ENCODE measurements at places on chromosomes 3 and 15. TPM values are rescaled to one million over a fixed set of nuclear protein-coding genes. Genes with fewer than 3 reads are reported as not detected.
A peak's percentile ranks its signal among the peaks of the same experiment; 100 is the strongest.

- peak; percentile 65 for DNase-seq
These were observed 104.9 kb upstream of the ASB14 start for GRCh38 chr3:57397175-57398026.

- DNase-seq = no peak
These were observed 190.7 kb downstream of the LSAMP start for GRCh38 chr3:116254541-116254940.

DNA sequence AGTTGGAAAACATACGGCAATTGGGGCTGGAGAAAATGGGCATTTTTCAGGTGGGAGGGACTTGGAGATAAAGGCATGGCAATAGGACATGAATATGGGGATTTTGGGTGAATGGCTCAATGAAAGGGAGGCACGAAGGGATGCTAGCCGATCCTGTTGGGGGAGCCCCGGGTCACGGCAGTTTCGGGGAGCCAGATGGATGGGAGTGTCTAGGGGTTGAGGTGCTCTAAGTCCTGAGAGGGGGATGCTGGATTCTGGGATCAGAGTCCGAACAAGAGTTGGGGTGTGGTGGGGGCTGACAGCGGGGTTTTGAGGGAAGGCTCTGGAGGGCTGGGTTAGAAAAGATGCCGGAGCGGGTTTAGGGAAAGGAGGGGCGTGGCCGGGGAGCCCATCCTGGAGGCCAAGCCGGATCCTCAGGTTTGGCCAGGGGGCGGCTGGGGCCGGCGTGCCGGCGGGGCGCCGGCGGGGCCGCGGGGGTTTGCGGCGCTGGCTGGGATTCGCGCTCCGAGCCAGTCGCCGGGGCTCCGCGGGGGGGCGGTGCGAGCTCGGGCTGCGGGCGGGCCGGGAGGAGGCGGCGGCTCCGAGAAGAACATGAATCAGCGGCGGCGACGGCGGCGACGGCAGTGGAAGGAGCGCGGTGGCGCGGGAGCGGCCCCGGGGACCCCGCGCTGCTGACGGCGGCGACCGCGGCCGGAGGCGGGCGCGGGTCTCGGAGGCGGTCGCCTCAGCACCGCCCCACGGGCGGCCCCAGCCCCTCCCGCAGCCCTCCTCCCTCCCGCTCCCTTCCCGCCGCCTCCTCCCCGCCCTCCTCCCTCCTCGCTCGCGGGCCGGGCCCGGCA, at the start of gene TYRO3:
TSS of gene TYRO3 (plus strand) at position 813 of the 839 bp plus-strand sequence. CDS start 46 bp downstream, outside the sequence.
- DNase-seq = no peak

DNA sequence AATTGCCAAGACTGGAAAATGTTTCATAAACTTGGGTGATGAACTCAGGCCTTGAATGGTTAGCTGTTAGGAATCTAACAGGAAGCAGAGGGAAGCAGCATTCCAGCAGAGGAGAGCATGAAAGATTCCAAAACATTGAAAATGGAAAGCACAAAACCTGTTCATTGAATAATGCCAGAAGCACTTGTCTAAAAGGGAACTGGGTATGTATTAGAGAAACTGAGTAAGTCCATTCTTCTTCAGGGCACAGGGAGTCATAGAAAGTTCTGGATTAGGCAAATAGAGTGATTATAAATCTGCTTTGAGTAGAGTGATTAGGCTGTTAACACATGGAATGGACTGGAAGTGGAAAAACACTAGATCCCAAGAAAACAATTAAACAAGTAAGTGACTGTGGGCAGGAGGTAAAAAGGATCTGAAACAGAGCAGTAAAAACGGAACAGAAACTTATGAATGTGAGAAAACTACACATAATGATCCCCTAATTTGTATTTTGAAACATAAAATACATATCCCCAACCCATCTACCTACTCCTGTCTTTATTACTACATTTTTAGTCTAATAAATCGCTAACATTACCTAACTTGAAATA, 343.4 kb downstream of the TBC1D5 start:
- no peak for DNase-seq

DNA sequence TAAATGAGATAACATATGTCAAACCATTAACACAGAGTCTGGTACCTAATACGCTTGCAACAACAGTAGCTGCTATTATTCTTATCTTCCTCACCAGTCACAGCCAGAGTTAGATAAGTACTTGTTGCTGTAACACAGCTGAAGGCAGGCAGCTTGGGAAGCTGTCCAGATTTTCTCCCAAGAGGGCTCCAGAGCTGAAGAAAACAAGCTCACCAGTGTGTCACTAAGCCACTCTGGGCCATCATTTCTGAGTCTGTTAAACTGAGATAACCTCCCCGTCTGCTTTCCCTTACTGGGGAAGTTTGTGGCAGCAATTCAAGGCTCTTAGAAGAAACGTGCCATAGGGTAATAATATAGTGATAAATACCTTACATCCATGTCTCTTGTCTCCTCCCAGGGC, 226.3 kb downstream of the TAFA4 start:
- no peak for DNase-seq

- no peak for DNase-seq
These were observed 14.5 kb upstream of the HYKK start for GRCh38 chr15:78492872-78493271.

ROBO1 gene
- 41.9 TPM for total RNA-seq

CEMIP gene
- 0.52 TPM for total RNA-seq

ANKRD63 gene
- total RNA-seq = not detected

Measured in renal cortical epithelial cell (primary cell).